ENCODE measurements at places on chromosomes 2 and 18. TPM values are rescaled to one million over a fixed set of nuclear protein-coding genes. Genes with fewer than 3 reads are reported as not detected.

- H3K27me3 ChIP-seq: no peaks in the 10 kb centered on the region
- H3K4me3 ChIP-seq: no peak overlapping the region
- DNase-seq: no peak
- no peaks in the 10 kb centered on the region for H3K4me1 ChIP-seq
- H3K36me3 ChIP-seq: peaks cover 8% of the 10 kb centered on the region
- H3K27ac ChIP-seq: no peak overlapping the region
Measured at GRCh38 chr18:49247781-49248180, 212.7 kb downstream of the DYM start.

DNA sequence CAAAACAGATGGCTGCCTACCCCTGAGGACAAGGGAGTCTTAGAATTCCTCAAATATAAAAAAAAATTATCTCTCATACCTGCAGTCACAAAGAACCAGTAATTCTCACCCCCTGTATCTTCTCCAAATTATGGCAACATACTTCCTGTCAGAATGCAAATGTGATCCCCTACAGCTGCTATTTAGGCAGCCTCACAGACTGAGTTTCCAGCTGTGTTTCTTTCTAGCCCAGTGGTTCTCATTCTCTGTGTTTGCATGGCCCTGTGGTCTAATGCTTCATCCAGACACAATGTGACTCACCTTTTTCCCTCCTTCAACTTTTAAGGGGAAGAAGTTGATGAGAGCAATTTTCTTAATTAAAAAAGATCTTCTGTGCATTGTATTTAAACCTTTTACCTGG, 726.3 kb downstream of the TSN start:
- no peak overlapping the region for H3K27ac ChIP-seq
- no peak overlapping the region for H3K4me3 ChIP-seq
- no peaks in the 10 kb centered on the region for H3K27me3 ChIP-seq
- no peak for DNase-seq
- H3K36me3 ChIP-seq: no peaks in the 10 kb centered on the region
- no peaks in the 10 kb centered on the region for H3K4me1 ChIP-seq

The CTIF gene
- 4.2 TPM for total RNA-seq

The B3GNT2 gene
- 30.1 TPM for total RNA-seq

DNA sequence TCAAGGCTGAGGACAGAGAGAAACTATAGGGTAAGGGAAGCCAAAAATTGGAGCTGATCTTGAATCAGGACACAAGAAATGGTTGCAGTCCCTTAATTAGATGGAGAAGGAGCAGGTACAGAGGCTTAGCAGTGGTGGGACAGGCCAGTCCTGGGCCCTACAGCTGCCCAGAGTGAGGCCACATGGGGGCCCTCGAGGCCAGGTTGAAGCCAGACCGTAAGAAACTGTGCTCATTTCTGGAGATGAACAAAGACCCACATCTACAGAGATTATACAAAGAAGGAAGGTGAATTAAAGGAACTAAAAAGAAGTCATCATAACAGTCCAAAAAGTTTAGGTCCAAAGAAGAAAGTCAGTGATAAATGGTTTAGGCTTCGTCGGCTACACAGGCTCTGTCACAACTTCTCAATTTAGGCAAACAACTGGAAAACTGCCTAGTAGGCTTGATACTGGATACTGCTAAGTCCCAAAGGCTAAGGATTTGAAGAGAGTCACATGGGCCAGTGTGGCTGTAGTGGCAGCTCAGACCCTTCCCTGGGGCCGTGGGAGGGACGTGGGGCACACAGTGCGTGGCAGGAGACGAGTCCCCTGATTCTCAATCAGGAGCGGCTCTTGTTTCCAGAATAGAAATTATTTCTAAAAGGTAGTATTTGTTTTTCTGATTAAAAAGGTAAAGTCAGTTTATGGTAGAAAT, 50.4 kb upstream of the CNGA3 start:
- no peaks in the 10 kb centered on the region for H3K27me3 ChIP-seq
- no peak overlapping the region for H3K27ac ChIP-seq
- DNase-seq: no peak
- H3K36me3 ChIP-seq: no peaks in the 10 kb centered on the region
- no peak overlapping the region for H3K4me3 ChIP-seq

The LINC00305 gene
- total RNA-seq: not detected
